Fibroblast of mammary gland (primary cell): ENCODE measurements at places on chromosomes 12 and 14.

GRCh38 chr12:123765504-123766035 lies 3.5 kb downstream of the DNAH10 start:
- DNase-seq, result no peak

DNA sequence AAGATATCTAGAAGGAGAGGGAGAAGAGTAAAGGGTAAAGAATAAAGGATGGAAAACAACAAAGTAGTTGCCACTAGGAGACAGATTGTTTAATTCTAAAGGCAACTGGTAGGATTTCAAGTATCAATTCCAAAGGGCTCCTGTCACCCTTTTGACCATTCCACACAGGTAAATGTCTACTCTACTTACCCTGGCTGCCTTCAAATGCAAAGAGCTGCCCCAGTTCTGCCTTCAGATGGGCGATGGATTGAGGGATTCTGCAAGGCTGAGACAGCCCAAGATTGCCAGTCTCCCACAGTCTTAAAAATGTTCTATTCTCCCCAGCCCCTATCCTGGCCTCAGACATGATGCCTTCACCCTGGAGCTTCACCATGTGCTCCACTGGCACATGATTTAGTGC lies 11.4 kb downstream of the KRT76 start:
- no peak for DNase-seq

DNA sequence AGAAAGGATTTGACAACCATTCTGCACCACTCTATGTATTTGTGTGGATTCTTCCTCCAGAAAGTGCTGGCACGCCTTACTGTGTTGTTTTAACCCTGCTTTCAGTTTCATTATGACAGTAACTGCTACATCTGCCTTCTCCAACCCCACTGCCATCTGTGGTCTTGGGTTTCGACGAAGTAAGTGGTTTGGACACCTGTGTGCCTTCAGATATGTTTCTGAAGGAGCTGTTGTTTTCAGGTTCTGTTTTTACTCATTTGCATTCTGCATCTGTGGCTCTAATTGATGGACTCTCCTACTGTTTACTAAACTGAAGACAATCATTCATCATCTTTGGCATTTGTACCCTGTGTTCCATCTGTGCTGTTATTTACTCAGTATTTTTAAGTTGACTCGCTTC lies 4.1 kb downstream of the TSHR start:
- no peak for DNase-seq

GRCh38 chr12:113142886-113143332 lies 6.6 kb upstream of the CFAP73 start:
- DNase-seq, result no peak

- no peak for DNase-seq
Observed at GRCh38 chr12:67145692-67146091, 123.5 kb upstream of the CAND1 start.

DNA sequence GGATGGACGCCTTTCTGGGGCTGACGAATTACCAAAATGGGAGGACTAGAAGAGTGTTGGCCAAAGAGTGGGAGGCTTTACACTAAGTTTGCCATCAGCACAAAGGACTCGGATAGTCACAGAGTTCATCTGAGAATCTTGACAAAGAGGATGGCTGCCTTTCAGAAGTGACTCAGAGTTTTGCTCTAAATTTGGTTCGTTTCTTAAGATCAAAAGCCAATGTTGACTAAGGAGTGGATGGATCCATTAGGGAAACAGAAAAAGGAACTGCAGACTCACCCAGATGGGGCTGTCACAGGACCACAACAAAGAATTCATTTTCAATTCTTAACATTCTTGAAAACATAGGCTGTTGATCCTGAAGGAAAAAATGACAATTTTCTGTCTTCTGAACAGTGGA lies 81.3 kb upstream of the DUSP6 start:
- peak; percentile 53 for DNase-seq

GRCh38 chr12:664075-664778 lies 982 bp upstream of the NINJ2 start:
- no peak for DNase-seq

GRCh38 chr14:23115918-23116317 lies 3.1 kb downstream of the CEBPE start:
- DNase-seq, result no peak

- no peak for DNase-seq
Observed at GRCh38 chr12:4852308-4852707, 57.4 kb upstream of the KCNA1 start.

GRCh38 chr14:91509083-91509877 lies 830 bp downstream of the PPP4R3A start:
- DNase-seq, result no peak

DNA sequence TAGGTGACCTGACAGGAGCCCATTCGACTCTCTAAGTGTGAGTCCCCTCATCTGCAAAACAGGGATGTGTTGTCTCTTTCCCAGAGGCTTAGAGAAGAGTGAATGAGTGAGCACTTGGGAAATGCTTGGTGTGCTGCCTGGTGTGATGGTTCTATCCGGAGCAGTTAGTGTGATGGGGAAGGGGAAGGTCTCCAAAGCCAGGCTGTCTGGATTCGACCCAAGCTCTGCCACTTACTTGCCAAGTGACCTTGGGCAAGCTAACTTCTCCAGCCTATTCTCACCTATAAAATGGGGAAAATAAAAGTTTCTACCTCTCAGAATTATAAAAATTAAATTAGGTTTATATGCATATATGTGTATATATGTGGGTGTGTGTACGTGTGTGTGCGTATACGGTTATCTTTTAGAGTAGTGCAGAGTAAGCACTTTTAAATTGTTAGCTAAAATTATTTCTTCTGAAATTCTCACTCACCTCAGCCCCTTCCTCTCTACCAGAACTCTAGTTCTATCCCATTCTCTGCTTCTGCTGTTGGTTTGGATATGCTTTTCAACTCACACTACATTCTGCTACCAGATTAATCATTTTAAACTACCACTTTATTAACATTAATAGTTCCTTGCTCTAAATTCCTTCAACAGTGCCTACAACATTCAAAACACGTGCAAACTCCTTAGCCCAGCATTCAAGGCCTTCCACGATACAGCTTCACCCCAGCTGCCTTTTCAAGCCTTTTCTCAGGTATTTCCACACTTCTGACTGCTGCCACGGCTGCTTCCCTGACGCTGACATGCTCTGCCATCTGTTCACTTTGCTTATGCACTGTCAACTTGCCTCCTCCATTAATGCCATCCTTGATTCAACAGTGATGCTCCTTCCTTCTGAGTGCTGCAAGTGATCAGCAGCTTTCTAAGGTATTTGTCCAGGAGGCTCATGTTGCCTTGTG lies 55.3 kb downstream of the DICER1 start:
- no peak for DNase-seq

GRCh38 chr14:101605836-101606235 lies 44.5 kb downstream of the DIO3 start:
- no peak for DNase-seq

GRCh38 chr14:23494223-23494622 lies 24.7 kb downstream of the NGDN start:
- peak; percentile 9 for DNase-seq

- no peak for DNase-seq
Observed at GRCh38 chr12:45257185-45257930, 41.5 kb downstream of the ANO6 start.

GRCh38 chr14:99264691-99265450 lies 7.1 kb downstream of the BCL11B start:
- DNase-seq, result no peak

GRCh38 chr14:95262511-95262891 lies 57.2 kb downstream of the CLMN start:
- DNase-seq, result no peak

DNA sequence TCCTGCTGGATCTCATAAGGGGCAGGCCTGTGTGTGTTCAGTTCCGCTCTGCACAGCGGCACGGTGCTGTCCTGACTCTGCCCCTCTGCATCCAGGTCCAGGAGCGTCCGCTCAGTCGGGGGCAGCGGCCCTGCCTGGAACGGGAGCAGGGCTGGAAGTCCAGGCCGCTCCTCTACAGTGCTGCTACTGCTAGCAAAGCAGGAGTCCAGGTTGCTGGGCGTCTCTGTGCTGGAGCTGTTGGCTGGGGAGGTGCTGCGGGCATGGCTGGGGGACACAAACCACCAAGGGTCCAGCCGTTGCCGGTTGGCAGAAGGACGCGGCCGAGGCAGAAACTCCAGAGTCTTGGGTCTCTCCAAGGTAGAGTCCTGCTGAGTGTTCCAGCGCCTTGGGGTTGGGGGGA lies 78.9 kb downstream of the MAP3K9 start:
- no peak for DNase-seq

GRCh38 chr12:109277899-109278762 lies 31.0 kb downstream of the FOXN4 start:
- peak; percentile 68 for DNase-seq

- no peak for DNase-seq
Observed at GRCh38 chr14:50303744-50304471, 8.1 kb downstream of the L2HGDH start.

- DNase-seq, result peak; percentile 98
Observed at GRCh38 chr12:116455540-116456329, 103.4 kb upstream of the MAP1LC3B2 start.

DNA sequence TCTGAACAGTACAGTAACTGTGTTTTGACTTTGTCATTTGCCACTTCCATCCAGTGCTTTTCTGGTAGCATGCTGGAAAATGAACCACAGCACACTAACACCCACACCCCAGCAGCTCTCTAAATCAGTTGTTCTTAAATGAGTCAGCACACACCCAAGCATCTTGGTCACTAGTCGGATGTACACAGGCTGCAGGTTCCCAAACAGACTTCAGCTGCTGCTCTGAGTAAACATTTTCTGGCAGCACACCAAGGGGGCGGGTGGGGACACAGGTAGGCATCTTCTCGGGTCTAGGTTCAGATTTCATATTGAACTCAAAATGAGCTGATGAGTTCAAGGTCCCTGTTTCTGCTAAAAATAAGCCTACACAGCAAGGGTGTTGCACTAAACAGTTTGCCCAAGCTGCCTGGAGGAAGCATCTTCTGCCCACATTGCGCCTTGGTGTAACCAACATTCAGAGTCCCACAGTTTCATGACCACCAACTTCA lies 39.8 kb downstream of the IFNG start:
- no peak for DNase-seq
